ENCODE measurements at places on chromosomes 6 and 20.

GRCh38 chr6:74671558-74672025, 534.3 kb downstream of the COL12A1 start:
- no peak for DNase-seq

DNA sequence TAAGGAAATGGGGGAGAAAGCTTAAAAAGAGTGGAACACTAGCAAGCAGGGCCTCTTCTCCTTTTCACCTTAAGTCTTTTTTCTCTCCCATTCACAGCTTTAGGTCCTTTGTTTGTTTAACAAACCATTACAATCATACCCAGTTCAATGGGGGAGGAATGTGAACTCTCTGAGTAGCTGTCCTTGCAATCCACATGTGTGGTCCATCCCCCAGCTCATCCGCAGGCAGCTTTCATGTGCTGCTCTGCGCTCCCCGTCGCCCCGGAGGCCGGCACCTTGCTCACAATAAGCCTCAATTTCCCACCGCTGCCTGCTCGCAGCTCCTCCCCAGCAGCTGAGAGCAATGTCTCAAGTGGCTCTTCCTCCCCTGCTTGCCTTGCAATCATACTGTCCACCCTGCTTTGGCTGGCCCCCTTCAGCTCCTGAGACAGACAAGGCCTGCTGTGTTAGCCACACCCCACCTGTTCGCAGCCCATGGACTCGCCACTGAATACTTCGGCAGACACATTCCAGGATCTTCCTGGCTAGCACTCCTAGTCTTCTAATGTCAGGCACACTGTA, 49.1 kb downstream of the PLAGL1 start:
- no peak for DNase-seq

- DNase-seq = no peak
Observed at GRCh38 chr20:16848526-16848925, 100.4 kb downstream of the OTOR start.

DNA sequence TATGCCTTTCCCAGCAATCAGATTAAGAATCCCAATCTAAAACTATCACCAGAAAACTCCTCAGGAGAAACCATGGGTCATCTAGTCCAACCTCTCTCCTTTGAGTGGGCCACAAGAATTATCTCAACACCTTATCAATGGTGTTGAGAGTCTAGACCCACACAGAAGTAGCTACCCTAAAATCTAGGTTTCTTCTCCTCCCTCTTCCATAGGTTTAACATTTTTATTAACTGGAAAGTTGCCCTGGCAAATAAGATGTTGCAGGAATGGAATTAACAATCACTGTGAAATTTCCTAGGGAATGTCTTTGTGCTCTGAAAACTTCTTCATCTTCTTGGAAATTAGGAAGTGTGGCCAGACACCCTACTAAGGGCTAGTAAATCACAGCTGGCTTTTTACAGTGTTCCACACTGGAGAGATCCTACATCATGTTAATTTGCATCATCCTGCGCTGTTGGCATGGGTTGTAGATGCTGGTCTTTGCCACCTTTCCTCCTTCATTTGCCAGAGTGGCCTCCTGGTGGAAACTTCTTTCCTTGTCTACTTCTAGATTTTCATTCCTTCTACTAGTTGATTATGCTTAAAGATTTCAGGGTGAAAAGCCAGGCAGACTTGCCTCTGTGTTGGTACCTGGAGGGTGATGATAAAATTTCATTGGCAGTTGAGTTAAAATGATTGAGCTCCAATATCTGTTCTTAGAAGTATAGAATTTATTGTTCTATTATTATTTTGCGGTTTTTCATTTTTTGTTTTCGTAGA, 2.7 kb downstream of the TNFAIP3 start:
- no peak for DNase-seq

- DNase-seq = no peak
Observed at GRCh38 chr6:44388135-44388487, 605 bp downstream of the CDC5L start.

DNA sequence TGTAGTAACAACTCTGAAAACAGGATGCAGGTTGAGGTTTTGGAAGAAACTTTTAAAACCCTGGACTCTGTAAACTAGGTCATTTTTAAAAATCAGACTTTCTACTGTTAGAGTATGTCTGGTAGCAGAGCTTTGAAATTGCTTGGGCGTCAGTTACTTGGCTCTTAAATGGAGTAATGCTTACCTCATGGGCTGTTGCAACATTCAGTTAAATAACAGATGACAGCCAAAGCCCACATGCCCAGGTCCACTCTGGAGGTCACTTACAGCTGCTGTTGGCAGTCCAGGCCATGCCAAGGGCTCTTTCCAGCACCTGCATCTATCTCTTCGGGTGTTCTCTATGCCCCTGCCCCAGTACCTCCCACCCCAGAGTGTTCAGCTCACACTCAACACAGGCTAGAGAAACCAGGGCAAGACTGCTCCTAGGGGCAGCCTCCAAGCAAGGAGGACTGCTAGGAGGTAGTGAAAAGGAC, 96.4 kb downstream of the BANF2 start:
- peak; percentile 66 for DNase-seq

- no peak for DNase-seq
Observed at GRCh38 chr6:170489836-170490235, 63.3 kb downstream of the PSMB1 start.

DNA sequence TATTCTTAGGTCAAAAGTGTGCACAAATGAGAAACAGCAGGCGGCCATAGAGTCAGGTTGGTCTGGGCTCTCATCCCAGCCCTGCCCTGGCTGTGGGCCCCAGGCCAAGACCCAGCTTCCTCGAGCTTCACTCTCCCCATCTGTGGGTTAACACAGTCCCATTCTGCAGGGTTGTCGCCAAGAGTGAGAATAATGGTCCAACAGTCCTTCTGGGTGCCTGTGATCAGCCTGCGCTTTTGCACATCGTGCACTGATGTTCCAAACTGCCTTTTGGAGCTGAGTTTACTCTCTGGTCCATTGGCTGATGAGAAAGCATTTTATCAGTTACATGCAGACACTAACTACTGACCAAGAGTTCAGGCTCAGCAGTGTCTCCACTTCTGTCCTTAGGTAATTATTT, 82.6 kb downstream of the INSM1 start:
- no peak for DNase-seq

- no peak for DNase-seq
Observed at GRCh38 chr6:77740380-77740779, 87.5 kb downstream of the MEI4 start.

DNA sequence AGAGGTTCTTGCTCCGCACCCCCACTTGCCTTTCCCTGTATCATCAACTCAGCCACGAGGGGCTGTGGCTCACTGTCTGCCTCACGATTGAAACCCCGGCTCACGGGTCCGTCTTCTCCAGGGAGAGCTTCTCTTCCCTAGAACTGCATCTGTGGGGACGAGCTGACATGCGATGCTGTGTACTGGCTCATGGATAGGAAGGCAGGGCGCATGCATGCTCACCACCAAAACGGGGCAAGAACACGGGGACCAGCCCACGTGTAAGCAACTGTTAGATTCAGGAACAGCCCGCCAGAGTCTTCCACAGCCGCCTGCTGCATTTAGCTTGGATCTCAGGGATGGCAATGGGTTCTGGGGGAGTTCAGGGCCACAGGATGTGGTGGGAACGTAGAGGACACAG, 275.9 kb upstream of the CDH4 start:
- DNase-seq = no peak

- DNase-seq = no peak
Observed at GRCh38 chr6:137810554-137811120, 56.4 kb upstream of the TNFAIP3 start.

DNA sequence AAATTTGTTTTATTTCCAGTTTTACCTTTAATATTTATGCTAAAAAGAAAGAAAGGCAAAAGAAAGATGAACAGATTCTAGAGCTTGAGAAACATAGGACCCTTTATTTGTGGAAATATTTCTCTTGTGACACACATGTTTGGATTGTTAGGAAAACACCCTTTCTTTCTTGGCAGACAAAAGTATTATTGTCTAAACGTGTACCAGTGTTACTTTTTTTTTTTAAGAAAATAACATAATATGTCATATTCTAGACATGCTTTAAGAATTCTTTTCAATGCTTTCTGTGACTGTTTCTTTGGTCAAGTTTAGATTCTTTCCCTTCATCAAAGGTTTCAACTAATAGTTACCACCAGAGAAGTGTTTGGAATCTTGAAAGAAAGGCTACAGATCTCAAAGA, 183.4 kb upstream of the CNR1 start:
- DNase-seq = no peak

GRCh38 chr20:37856932-37857660, 45.8 kb upstream of the VSTM2L start:
- DNase-seq = no peak

DNA sequence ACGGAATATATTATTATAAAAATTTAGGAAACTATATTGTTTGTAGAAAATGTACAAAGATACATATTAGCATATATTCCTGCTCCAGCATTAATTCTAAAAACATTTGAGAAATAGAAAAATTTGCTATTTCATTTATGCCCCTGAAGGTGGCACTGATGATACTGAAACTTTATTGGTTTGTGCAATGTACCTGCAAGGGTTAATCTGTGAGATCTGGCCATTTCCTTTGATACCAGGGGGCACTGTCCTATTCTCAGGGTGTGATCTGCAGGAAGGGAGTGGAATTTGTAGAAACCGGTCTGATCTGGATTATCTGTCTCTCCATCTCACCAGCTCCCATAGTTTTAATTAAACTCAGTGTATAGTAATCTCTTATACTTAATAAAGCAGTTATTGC, 625.1 kb upstream of the IMPG1 start:
- DNase-seq = no peak

- DNase-seq = no peak
Observed at GRCh38 chr6:113744861-113745260, 112.3 kb upstream of the MARCKS start.

DNA sequence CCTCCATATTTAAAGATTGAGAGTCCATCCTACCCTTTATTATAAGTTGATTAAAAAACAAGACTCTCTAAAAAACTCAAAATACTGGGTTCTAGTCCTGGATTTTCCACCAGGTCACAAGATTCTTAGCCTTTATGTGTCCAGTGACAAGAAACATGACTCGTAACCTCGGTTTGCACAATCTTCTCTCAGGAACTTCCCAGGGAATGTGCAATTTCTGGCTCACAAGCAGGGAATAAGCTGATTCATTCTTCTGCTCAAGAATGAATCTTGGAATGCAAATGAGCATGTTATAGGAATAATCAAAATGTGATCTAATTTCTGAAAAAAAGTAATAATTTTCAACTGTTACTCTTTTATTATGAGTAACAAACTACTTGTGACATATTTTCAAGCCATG, 45.1 kb downstream of the OGFRL1 start:
- no peak for DNase-seq

- no peak for DNase-seq
Observed at GRCh38 chr20:33282196-33282934, 649 bp upstream of the BPIFB1 start.

DNA sequence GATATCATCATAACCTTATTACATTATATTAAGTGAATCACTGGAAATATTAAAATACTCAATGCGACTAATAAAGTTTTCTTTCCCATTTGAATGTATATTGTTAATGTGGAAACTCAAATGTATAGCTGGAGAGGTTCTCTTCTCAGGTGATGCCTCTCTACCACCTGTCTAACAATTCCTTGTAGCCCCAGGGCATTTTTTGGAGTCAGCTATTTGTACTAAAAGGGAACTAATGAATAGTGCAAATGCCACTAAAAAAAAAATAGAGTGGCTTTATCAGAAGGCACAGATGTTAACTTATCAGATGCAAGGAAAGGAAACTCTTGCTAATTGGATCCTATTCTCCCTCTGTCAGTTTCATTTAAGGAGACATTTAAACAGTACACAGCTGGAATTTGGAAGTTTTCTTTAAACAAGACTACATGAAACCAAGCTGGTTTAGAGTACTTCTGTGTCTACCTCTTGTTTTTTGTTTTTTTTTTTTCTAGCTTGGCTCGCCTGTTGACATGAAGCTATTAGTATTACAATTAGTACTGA, 897.0 kb upstream of the SLC35B3 start:
- no peak for DNase-seq

- peak; percentile 36 for DNase-seq
Observed at GRCh38 chr6:37204014-37204751, 34.2 kb downstream of the PIM1 start.

GRCh38 chr6:39102071-39102820, 12.7 kb downstream of the SAYSD1 start:
- DNase-seq = no peak

DNA sequence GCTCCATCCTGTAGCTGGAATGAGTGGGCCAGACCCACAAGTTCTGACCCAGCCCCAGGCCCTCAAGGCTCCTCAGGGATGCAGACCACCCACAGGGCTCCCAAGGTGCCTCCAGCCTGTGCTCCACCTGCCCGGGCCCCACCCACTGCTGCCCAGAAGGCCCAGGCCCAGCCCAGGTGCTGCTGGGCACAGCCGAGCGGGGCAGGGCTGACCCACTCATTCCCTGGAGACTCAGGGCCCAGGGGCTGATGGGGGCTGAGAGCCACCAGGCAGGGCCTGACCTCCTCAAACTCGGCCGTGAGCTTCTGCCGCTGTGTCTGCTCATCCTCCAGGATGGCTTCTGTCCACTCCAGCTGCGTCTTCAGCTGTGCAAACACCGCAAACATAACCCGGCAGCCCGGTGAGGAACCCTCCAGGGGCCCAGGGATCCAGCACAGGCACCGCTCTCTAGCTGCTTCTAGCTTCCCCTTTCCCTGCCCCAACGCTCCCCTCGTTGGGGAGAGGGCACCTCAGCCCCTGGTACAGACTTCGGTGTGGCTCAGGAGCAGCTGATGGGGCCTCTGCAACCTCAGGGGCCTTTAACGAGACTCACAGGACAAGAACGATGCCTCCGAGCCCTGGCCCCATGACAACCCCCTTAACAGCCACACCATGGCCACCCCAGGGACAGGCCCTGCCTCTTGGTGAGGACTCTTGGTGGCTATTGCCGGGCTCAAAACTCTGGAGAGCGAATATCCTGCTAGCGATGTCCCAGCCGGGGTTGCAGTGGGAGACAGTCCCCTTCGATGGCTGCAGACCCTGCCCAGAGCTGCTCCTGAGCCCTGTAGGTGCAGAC, 46.0 kb downstream of the DSTN start:
- no peak for DNase-seq

GRCh38 chr6:25165177-25165576, 114.0 kb upstream of the CARMIL1 start:
- DNase-seq = no peak

- DNase-seq = no peak
Observed at GRCh38 chr6:156787569-156788492, 10.7 kb downstream of the ARID1B start.

DNA sequence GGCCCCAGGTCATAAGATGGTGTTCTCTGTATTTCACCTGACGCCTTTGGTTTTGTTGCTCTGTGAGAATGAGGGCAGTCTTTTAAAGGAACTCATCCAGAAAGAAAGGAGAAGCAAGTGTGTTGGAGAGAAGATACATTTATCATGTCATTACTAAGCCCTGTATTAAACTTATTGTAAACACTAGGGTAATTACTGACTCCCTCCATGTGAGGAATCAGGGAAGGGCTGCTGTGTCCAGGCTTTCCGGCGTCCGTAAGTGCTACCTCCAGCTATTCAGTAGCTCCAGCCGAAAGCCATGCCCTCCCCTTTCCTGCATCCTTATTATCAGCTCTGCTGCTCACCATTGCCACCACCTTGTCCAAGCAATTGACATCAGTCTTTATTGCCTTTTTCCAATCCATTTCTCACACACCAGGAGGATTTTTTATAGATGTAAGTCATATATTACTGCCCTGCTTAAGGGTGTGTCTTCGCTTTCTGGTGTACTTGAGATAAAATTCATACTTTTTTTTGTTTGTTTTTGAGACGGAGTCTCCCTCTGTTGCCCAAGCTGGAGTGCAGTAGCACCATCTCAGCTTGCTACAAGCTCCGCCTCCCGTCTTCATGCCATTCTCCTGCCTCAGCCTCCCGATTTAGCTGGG, 94.7 kb downstream of the RPP40 start:
- DNase-seq = no peak

Data from uterus (tissue), 4 donors.